COR-L47 (cell line): ENCODE measurements at places on chromosomes 7 and 10.
A peak's percentile ranks its signal among the peaks of the same experiment; 100 is the strongest.

- DNase-seq = no peak
These were observed 251.2 kb upstream of the HGF start for GRCh38 chr7:82021036-82021435.

GRCh38 chr10:69913606-69914382, 112.1 kb downstream of the COL13A1 start:
- DNase-seq = no peak

GRCh38 chr7:95470452-95470851, 15.3 kb upstream of the ASB4 start:
- peak; percentile 66 for DNase-seq

- no peak for DNase-seq
These were observed 976.6 kb upstream of the SORCS1 start for GRCh38 chr10:108141064-108141463.

DNA sequence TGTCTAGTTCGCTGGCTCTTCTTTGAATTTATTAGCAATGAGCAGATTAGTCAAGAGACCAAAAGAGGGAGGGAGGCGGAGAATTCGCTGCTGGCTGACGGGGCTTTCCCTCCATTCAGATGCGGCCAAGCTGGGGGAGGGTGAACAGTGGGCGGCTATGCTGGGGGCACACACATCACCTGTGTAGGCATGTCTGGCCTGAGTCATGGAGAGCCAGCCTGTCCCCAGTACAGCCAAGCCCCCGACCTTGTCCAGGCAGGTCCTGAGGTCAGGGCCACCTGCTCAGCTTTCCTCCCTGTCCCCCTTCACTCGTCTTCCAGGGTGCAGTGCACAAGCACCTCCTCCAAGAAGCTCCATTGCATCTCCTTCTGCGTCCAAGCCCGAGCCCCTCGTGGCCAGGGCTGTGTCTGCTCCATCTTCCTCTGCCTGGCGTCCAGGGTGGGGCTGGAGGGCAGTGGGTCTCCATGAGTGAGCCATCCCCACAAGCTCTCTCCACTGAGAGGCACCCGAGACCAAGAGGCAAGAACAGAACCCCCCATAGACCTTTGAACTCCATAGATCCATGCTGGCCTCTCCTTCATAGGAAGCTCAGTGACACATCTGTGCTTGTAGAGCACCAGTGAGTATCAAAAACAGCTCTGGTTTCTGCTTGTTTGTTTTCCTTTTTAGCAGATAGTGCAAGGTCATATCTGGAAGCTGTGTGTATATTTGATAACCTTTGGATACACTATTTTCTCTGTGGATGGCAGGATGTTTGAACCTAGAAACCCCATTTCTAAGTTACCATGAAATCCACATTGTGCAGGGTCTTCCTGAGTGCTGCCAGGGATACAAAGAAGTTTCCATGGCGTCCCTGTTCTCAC, 1.9 kb upstream of the DEPP1 start:
- DNase-seq = no peak

DNA sequence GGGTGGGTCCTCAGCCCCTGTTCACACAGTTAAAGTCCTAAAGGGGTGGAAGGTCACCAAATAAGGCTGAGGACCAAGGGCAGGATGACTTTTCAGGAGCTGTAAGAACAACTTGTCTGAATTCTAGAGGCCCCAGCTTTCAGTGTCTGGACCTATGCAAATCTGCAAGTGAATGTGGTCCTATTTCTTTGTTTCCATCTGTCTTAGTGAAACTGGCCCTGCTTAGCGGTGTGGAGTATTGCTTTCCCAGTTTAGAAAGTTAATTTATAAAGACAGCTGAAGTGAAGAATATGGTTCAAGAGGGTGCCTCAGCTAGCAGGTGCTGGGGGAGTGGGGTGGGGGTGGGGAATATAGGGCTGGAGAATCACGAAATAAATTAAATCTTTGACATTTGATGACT, 40.1 kb downstream of the HHEX start:
- no peak for DNase-seq

- no peak for DNase-seq
These were observed 308.3 kb upstream of the IGFBP3 start for GRCh38 chr7:46229409-46229808.

DNA sequence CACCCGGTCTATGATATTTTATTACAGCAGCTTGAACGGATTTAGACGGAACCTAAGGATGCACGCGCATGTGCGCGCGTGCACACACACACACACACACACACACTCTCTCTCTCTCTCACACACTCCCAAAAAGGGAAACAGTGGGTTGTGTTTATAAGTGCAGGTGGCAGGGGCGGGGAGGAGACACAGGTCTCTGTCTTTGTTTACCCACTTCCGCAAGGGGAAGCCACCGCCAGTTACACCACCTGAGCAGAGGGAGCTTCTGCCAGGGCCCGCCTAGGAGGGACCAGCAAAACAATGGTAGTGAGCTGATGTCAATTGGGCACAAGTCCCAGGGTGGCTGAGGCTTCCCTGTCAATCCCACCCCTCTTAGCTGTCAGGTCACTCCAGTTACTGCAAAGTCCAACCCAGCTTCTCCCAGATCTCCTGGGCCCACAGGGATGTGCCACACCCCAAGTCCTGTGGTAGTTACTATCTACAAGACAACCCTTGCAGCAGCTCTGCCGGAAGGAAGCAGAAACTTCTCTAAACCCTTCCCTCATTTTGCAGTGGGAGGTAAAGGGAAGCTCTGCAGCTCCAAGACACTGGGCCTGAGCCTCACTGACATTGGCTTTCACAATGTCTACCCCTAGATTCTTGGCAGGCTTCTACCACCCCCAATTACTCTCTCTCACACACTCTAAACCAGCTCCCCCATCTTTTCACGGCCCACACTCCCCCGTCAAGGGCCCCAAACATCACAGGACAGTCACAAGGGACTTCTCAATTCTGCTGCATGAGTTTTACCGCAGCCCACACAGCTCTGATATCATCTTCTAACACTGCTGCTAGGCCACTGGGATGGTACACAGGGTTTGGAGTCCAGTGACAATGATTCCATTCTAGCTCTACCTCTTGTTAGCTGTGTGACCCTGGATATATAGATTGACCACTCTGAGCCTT, 17.6 kb downstream of the ANXA11 start:
- DNase-seq = peak; percentile 59

DNA sequence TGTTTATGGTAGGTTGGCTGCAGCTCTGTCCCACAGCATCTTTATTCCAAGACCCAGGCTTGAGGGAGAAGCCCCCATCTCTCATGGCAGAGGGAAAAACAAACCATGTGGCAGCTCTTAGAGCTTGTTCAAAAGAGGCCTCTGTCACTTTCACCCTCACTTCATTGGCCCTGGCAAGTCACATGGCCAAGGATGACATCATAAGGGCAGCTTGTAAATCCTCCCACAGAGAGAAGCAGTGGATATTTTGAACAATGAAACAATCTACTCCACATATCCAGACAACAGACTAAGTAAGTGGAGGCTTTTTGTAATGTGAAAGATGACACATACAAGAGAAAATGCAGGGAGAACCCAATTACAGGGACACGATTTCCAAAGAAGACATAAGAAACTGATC, 108.1 kb downstream of the GRID1 start:
- no peak for DNase-seq

GRCh38 chr10:113080925-113081229, 130.8 kb downstream of the TCF7L2 start:
- no peak for DNase-seq

DNA sequence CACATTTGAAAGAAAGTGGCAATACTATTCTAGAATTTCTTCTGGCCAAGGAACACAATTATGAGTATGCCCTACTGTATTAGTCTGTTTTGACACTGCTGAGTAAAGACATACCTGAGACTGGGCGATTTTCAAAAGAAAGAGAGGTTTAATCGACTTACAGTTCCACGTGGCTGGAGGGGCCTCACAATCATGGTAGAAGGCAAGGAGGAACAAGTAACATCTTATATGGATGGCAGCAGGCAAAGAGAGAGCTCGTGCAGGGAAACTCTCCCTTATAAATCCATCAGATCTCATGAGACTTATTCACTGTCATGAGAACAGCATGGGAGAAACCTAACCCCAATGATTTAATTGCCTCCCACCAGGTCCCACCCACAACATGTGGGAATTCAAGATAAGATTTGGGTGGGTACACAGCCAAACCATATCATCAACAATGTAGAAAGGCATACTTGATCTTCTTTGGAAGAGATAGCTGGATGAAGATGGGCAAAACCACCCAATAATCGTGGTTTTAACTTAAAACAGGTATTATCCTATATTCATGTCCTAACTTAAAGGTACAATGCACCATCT, 113.9 kb downstream of the ETV1 start:
- DNase-seq = no peak

DNA sequence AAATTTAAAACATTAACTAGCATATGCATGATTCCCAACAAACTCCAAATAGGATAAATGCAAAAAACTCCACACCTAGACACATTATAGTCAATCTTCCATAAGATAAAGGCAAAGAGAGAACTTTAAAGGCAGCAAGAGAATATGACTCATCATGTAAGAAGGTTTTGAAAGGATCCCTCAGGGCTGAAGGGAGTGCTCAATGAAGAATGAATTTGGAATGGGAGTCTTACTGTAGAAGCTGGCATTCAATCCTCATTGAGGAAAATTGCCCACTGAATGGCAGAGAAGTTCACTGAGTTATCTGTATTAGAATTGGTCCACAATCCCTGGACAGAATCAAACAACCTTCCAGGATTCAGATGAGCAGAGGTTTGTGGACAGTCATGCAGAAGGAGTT, 26.1 kb upstream of the ZNF365 start:
- no peak for DNase-seq

- DNase-seq = no peak
These were observed 625.1 kb upstream of the PCDH15 start for GRCh38 chr10:55426138-55426537.

- DNase-seq = no peak
These were observed 6.8 kb upstream of the MSRB2 start for GRCh38 chr10:23088609-23089008.

- no peak for DNase-seq
These were observed 290.3 kb downstream of the TNS3 start for GRCh38 chr7:47291461-47292081.

GRCh38 chr7:78218051-78218450, 419.5 kb downstream of the PHTF2 start:
- no peak for DNase-seq

DNA sequence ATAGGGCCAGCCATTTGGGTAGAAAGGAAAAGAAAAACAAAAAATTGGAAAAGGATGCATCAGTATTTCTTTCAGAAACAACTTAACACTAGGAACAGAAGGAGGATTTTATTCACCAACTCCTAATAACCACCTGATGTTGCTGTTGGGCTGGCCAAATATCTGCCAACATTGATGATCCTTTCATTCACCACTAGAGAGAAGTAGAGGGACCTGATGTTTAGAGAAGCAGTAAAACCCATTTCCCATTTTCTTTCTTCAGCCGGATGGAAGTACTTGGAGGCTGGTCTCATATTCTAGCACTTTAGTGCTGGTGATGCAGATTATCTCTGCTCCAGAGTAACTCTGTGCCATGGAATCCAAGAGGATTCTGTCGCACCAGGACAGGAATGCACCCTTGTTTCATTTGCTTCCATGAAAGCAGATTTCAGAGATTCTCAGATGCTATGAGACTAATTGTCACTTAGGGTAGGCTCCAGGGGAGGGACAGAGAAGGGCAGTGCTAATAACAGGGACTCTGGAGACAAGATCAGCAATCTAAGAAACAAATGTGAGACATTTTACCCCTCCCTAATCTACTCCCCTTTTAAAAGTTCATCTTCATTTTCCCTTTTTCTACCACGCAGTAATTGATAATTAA, 3.1 kb downstream of the KLLN start:
- DNase-seq = peak; percentile 61

GRCh38 chr7:146725520-146725919, 608.9 kb downstream of the CNTNAP2 start:
- DNase-seq = no peak

DNA sequence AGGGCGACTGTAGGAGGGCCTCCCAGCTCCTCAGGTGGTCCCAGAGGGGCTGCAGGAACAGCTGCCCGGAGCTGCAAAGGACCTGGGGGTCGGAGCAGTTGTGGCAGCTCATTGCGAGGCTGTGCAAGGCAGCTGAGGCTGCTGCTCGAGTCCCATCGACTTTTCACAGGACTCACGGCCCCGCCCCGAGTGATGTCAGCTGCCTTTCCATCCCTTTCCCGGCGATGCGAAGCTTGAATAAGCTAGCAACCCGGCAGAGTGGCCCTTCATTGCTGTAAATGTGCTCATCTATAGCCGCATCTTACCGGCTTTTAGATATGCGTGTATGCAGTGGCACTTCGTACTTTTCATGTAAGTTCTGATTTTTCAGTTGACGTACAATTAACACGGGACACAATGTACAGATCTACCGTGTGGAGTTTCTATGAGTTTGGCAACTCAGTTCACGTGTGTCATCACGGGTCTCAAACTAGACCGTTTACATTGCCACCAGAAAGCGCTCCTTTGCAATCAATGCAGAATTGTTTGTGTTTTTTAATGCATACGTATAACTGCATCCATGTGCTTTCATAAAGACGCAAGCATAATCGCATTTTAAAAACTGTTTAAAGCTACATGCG, at the start of gene CH25H:
TSS of gene CH25H (minus strand) at position 137 of the 620 bp plus-strand sequence. CDS start at position 112, 25 bp downstream.
- DNase-seq = peak; percentile 19

GRCh38 chr7:21771906-21772610, 173.6 kb downstream of the CDCA7L start:
- peak; percentile 39 for DNase-seq

- no peak for DNase-seq
These were observed 12.8 kb downstream of the SH3PXD2A start for GRCh38 chr10:103842605-103843004.

GRCh38 chr7:130296221-130296951, 3.4 kb downstream of the CPA4 start:
- DNase-seq = no peak

GRCh38 chr7:27587429-27587828, 75.3 kb downstream of the HIBADH start:
- DNase-seq = no peak

GRCh38 chr10:97768322-97769315, 3.2 kb downstream of the SFRP5 start:
- no peak for DNase-seq

DNA sequence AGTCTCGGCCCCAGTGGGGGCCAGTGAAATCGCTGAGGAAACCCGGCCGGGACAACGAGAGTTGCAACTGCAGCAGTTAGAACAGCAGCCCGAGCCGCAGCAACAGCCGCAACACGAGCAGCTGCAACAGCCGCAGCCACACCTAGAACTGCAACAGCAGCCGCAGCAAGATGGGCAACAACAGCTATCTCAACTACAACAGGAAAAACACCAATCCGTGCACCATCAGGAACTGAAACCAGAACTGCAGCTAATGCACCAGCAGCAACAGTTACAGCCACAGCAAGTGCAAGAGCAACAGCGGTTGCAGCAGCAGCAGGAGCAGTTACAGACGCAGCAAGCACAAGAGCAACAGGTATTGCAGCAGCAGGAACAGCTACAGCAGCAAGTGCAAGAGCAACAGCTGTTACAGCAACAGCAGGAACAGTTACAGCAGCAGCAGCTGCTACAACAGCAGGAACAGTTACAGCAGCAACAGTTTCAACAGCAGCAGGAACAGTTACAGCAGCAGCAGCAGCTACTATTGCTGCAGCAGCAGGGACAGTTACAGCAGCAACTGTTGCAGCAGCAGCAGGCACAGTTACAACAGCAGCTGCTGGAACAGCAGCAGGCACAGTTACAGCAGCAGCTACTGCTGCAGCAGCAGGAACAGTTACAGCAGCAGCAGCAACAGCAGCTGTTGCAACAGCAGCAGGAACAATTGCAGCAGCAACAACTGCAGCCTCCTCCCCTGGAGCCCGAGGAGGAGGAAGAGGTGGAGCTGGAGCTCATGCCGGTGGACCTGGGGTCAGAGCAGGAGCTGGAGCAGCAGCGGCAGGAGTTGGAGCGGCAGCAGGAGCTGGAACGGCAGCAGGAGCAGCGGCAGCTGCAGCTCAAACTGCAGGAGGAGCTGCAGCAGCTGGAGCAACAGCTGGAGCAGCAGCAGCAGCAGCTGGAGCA, 6.1 kb downstream of the ZNF853 start:
- DNase-seq = no peak
